ENCODE measurements at places on chromosomes 4 and X.
A peak's percentile ranks its signal among the peaks of the same experiment; 100 is the strongest.

DNA sequence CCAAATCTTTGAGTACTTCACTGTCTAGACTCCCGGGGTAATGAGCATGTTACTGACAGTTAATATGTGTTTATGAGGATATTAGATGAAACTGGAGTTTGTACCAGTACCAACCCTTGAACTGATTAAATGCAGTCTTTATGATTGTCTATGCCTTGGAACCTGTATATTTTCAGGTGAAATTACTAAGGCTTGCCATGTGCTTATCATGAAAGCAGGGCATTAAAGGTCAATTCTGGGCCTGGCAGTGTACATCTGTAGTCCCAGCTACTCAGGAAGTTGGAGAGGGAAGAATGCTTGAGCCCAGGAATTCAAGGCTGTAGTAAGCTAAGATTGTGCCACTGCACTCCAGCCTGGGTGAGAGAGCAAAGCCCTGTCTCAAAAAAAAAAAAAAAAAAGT is 27.6 kb downstream of the PHEX start:
- no peak for DNase-seq

DNA sequence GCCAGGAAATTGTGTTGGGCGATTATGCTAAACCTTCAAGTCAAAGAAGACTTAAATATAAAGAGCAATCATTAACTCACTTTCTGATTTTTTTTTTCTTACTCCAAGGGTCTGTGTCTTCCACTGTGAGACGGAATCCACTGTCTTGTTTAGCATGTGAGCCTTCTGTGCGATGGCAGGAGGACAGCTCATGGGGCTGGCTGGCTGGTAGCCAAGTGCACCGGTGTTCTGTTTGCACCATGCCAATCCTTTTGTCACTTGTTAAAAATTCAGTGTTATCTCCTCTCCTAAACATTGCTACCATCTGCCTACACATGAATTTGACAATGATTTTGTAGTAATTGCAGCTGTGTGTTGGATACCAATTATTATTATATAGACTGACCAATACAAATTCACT is 1056.3 kb upstream of the IGFBP7 start:
- no peak for DNase-seq

- peak; percentile 39 for DNase-seq
These were observed 505.0 kb downstream of the BCOR start for GRCh38 chrX:39592776-39593175.

- DNase-seq, result no peak
These were observed 2.4 kb upstream of the WDFY3 start for GRCh38 chr4:84968925-84969324.

DNA sequence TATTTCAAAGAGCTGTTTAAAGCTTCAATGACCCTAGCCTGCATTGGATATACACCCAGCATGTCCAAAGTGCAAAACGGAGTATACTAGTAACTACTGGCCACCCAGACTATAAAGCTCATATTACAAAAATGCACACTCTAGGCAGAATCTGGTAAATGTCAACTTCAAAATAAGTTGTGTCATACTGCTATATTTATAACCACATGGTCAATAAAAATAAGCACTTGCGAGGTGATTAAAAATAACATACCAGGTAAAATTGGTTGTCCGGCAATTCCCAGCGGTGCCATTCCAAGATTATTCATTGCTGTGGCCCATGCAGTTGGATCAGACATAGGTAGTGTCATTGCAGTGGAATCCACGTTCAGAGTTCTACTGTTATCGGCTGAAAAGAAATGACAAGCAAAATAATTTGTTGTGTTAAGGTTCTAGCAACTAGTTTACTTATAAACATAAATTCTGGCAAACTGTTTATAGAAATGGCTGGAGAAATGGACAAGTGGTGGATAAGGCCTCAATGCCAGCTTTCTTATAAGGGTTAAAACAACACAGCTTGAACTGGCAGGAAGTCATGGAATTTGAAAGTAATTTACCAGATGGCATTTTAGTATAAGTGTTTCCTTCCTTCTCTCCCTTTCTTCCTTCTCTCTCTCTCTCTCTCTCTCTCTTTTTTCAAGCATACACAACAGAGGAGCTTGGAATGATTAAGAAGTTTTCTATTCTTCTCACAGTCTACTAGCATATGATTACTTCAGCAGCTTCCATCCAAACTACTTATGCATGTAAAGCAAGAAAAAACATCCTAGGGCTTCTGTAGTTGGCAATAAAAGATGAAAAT is 199.9 kb downstream of the ENOX2 start:
- peak; percentile 11 for DNase-seq

DNA sequence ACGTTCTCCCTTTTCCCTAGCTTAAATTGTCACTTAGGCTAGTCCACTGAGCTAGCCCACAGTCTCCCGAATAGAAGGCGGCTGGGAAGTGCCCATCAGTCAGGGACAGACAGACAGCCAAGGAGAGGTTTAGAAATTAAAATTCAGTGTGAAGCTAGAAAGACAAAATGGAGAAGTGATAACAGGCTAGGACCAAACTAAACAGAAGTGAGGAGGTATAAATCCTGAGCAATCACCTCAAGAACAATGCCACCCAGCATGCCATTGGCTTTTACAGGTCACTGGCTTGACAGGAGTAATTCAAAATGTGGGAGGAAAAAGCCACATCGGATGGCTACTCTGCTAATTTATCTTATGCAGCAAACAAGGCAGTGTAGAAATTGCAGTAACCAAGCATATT is 138.9 kb downstream of the MAPK10 start:
- DNase-seq, result no peak

DNA sequence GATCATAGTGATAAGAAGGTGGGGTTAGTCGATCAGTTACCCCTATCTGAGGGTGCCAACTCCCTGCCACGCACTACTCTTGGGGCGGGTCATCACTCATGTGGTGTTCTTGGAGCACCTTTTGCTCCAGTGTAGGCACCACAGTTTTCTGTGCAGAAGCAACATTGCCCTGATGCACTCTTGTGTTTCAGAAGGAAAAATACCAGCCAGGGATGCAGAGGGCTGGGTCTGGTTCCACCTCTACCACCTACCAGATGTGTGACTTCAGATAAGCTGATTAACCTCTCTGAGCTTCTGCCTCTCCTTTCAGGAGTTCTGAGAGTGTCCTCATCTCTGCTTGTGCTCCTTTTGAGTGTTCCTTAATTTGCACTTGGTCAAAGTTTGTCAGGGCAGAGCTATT is 29.9 kb upstream of the PROM1 start:
- DNase-seq, result no peak

GRCh38 chrX:143669395-143669794 is 33.5 kb upstream of the SLITRK4 start:
- DNase-seq, result peak; percentile 4

GRCh38 chrX:20712811-20713210 is 446.1 kb upstream of the RPS6KA3 start:
- no peak for DNase-seq

DNA sequence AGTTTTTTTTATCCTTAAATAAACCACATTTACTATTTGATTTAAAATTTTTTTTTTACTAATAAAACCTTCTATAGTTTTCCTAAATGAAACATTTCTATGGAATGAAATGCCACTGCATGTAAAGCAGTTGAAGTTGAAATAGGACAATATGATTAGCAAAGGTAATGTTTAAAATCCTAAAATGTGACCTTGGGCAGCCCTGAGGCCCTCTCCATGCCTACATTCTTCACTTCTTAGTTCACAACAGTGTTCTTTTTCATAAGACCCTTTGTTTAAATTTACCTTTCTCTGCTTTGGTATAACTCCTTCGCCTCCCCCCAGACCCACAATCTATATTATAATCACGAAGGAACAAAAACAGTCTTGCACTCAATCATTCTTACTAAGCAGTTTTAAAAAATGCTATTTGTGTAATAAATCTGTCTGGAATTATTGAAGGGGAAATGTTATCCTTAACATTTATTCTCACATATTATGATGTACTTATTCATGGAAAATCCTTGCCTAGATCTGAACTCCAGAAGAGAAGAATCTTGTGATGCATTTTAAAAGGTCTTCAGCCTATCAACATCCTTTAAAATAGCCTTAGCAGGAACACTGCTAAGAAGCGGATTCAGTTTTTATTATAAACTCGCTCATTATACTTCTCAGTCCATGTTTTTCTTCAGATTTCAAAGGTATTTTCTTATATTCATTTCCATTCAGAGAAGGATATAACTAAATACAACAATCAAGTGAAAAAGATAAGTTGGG is 124.6 kb upstream of the NAP1L5 start:
- no peak for DNase-seq

DNA sequence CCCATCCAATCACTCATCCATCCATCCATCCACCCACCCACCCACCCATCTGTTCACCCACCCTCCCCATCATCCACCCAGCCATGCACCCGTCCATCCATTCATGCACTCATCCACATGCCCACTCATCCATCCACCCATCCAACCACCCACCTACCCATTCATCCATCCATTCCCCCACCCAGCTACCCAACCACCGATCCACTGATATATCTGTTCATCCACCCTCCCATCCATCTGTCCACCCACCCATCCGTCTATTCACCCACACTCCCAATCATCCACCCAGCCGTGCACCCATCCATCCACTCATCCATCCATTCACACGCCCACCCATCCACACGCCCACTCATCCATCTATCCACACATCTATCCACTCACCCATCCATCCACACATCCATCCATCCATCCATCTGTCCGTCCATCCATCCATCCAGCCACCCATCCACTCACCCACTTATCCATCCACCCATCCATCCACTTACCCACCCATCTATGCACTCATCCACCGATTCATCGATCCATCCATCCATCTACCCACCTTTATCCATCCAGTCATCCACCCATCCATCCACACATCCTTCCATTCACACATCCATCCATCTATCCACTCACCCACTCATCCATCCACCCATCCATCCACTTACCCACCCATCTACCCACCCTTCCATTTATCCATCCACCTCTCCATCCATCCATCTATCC is 28.4 kb downstream of the ASMTL start:
- no peak for DNase-seq

DNA sequence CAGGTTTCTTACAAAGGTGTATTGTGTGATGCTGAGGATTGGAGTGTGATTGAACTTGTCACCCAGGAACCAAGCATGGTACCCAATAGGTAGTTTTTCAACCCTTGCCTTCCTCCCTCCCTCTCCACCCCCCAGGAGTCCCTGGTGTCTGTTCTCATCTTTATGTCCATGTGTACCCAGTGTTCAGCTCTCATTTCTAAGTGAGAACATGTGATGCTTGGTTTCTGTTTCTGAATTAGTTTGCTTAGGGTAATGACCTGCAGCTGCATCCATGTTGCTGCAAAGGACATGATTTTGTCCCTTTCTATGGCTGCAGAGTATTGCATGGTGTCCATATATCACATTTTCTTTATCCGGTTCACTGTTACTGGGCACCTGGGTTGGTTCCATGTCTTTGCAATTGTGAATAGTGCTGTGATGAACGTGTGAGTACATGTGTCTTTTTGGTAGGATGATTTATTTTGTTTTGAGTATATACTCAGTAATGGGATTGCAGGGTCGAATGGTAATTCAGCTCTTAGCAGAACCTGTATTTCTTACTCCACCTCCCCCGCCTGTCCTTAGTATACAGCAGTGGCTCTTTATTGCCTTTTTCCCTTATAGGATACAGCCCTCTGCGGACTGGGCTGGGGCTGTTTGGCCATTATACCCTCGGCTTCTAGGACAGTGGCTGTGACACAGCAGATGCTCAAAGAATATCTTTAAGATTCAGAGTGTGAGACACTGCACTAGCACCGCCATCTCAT is 145.4 kb downstream of the PTTG2 start:
- DNase-seq, result no peak

GRCh38 chr4:118823471-118823870 is 12.5 kb downstream of the SEC24D start:
- DNase-seq, result no peak

DNA sequence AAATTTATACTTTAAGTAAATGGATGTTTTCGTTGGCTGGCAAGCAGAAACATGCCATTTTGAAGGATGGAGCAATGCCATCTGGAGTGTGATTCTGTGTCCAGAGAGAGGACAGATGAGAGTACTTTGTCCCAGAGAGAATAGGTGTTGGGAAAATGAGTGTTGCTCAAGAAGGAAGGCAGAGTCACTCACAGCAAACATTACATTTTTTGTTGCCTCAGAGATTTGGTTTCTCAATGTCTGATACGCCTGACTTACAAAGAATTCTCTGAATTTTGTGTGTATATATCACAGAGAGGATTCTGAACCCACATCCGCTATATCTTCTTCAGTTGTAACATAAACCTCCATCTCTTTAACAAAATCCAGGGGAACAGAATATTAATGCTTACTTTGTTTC is 102.8 kb upstream of the PCDH18 start:
- peak; percentile 29 for DNase-seq

DNA sequence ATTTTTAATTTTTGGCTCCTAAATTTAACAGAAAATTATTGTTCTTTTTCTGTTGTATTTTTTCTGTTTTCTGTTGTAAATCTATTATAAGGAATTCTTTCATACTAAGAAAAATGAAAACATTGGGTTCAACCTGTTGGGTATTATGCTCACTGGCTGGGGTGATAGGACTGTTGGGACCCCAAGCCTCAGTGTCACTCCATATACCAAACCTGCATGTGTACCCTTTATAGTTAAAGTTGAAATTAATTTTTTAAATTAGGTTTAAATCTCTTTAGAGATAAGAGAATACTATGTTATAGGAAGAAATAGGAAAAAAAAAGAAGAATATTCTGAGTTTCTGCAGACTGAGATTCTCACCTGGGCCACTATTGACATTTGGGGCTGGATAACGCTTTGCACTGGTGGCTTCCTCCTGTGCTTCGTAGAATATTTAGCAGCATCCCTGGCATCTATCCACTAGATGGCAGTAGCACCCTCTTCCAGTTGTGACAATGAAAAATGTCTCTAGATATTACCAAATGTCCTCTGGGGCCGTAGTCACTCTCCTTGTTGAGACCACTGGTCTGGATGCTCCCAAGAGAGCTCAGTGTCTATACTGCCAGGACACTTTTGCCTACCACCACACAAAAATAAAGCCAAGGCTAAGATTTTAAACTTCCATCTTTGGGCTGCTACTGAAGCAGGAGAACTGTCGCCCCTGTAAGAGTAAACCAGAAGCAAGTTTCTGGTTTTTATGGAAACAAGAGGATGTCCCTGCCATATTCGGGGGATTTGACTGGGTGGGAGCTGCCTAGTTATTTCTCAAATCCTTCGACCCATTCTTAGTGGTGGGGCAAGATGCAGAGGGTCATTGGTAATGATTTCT is 22.4 kb upstream of the CLTRN start:
- DNase-seq, result peak; percentile 50

- no peak for DNase-seq
These were observed 67.0 kb upstream of the ANXA3 start for GRCh38 chr4:78484574-78484973.

GRCh38 chr4:158259955-158260575 is 49.8 kb downstream of the TMEM144 start:
- DNase-seq, result no peak

DNA sequence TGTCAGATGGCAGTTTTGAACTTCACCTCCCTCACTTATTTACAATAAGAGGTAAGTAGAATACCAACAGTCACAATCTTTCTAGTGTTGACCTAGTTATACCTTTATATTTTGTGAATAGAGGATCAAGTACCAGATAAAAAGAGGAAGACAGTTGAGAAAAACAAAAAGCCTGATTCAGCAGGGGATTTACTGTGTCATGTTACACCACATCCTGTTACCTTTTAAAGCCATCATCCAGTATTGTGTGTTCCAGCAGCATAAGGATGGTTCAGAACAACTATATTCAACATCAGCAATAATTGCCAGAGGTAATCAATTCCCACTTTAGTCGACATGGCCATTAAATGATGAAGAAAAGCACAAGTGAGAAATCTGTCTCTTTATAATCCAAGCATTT is 21.3 kb upstream of the CXCL6 start:
- DNase-seq, result no peak

Measured in AG20443 (cell line).